ENCODE measurements at places on chromosomes 6 and 20.
A peak's percentile ranks its signal among the peaks of the same experiment; 100 is the strongest.

- DNase-seq, result no peak
Measured at GRCh38 chr6:121767211-121767610, 331.8 kb downstream of the GJA1 start.

- no peak for DNase-seq
Measured at GRCh38 chr6:29769336-29769735, 46.1 kb downstream of the HLA-F start.

GRCh38 chr6:164276211-164276610 is 861.7 kb downstream of the QKI start:
- DNase-seq, result no peak

GRCh38 chr20:9532069-9532838 is 17.9 kb downstream of the LAMP5 start:
- DNase-seq, result no peak

GRCh38 chr20:51800872-51801121 is 1.5 kb downstream of the SALL4 start:
- DNase-seq, result no peak

- no peak for DNase-seq
Measured at GRCh38 chr6:96153775-96154174, 138.0 kb downstream of the FUT9 start.

DNA sequence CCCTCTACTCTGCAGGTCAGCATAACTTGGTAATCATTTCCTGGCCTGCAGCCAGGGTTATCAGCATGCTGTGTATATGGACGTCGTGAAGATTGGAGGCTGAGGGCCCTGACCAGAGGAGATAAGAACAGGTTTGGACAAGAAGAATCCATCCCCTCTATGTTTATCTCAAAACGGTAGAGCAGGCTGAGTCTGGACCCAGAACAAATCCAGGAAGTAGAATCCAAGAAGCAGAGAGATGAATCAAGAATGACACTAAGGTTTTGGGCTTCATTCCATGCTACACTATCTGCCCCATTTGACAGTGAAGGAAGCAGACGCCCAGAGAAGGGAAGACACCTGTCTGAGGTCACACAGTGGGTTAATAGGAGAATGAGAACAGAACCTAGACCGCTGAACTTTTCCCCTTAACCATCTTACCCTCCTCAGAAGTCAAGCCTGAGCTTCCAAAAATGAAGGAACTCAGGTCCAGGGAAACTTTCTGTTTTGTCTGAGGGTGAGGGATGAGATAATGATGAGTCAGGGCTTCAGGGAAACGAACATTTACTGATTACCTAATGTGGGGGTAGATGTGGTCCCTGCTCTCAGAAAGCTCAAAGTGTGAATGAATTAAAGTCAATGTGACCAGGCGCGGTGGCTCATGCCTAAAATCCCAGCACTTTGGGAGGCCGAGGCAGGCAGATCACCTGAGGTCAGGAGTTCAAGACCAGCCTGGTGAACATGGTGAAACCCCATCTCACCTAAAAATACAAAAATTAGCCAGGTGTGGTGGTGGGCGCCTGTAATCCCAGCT is 9.4 kb upstream of the COMMD7 start:
- no peak for DNase-seq

DNA sequence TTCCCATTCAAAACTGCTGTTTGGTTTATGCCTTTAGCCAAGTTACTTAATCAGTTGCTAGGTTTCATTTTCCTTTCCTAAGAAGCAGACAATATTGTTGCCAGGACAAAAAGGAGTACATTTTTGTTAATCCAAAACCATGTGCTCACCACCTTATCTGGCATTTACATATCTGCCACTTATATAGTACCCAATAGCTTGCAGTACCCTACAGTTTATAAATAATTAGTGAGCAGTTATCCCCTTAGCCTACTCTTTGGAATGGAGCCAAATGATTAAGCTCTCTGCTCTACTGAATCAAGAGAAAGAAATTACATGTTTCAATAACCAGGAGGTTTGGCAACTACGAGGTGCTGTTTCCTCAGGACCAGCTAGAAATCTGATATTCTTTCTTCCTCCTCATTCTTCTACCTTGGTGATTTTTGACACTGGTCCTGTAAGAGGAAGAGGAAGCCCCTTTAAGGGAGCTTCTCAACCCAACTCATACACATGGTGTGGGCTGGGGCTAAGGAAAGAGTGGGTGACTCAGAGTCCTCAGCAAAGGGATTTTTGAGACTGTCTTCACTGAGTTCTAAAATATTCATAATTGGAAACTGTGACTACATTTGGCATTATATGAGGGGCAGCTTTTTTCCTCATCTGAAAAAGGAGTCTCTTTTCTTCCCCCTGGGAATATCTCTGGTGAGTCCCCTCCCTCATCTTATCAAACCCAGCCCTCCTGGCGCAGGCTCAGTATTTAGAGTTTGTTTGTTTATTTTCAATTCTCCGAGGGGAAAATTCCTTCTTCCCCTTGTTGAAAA is 1.5 kb downstream of the ZNFX1 start:
- no peak for DNase-seq

GRCh38 chr20:54680439-54680838 is 205.0 kb downstream of the DOK5 start:
- DNase-seq, result no peak

DNA sequence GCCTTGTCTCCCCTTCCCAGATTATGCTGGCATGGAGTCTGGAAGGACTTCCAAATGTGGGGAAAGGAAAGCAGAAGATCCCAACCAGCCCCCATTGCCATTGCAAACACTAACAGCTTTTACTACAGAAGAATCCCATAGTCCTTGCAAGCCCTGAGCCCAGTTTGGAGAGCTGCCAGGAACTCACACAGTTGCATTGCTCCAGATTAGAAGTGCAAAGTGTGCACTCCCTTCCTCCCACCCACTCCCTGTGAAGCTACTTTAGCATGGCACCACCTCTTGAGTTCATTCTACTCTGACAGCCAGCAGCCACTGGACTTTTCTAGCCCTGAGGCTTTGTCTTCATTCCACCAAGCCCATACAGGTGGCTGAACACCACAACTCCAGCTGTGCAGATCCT is 67.6 kb downstream of the SLC22A2 start:
- DNase-seq, result no peak

- peak; percentile 26 for DNase-seq
Measured at GRCh38 chr6:121932076-121932991, 467.1 kb upstream of the HSF2 start.

DNA sequence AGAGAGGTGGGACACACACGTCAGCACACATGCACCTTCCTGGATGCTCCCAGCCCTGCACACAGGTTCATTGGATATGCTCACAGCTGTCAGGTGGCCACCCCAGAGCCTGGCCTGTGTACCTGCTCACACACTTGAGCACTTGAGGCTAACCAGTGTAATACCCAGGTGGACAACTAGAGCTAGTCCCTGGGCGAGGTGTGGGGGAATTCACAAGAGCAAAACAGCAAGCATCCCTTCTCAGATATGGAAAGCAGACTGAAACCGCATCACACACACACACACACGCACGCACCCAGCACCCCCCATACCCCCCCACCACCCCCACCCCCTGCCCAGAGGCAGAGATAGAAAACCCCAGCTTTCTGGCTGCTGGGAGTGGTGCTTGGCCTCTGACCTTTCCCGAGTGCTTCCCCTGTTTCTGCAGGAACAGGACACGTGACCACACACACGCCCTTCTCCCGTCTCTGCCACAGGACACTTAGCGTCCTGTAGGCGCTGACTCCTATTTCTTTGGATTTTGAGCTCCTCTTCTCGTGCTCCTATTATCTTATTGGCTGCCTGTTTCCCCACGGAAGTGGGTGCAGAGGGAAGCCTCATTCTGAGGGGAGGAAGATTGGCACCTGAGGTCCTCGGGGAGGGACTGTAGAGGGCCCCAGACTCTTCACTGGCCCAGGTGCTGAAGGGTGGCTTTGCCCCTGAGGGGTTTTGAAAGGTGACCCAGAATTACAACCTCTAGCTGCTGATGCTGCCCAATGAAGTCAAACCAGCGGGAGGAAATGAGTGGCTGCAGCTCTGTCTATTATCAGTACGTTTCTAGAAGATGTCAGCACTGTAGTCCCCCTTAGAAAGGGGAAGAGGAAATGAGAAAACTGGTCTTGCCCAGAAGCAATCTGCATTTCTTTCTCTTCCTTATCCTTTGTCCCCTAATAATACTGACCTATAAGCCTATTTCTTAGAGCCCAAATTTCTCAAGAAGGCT is 65.8 kb downstream of the SYTL3 start:
- DNase-seq, result no peak

DNA sequence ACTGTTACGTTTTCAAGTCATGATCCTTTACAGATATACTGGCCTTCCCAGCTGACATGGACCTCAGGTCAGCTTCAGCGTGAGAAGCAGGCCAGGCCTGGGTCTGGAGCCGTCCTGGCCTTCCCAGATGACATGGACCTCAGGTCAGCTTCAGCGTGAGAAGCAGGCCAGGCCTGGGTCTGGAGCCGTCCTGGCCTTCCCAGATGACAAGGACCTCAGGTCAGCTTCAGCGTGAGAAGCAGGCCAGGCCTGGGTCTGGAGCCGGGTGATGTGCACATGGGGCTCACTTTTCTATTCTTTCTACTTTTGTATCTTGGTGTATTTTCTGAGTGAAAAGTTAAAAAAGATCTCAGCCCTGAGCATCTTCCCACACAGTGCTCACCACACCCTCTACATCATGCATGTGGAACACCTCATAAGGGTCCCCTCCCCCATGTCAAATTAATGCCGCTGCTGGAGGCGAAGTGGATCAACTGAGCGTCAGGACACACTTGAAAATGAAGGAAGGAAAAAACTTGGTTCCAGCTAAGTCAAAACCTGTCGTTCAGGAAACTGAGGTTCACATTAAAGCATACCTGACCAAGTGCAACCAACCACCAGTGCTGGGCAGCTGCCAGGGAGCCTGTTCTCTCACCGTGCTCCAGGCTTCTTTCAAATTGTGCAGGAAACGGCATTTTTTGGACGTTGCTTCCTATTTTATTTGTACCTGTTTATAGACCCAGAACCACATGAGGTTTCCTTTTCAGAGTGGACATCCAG is 32.2 kb downstream of the KIF25 start:
- no peak for DNase-seq

GRCh38 chr20:9555781-9556180 is 41.4 kb downstream of the LAMP5 start:
- DNase-seq, result no peak

GRCh38 chr6:15444881-15445280 is 199.0 kb downstream of the JARID2 start:
- no peak for DNase-seq

GRCh38 chr20:42484335-42484734 is 705.4 kb downstream of the PTPRT start:
- DNase-seq, result no peak

GRCh38 chr20:1479831-1480595 is 11.2 kb downstream of the SIRPB2 start:
- no peak for DNase-seq

- DNase-seq, result no peak
Measured at GRCh38 chr20:3590164-3590563, 73.0 kb downstream of the GFRA4 start.

GRCh38 chr20:1255675-1256074 is 10.4 kb upstream of the SNPH start:
- DNase-seq, result no peak

DNA sequence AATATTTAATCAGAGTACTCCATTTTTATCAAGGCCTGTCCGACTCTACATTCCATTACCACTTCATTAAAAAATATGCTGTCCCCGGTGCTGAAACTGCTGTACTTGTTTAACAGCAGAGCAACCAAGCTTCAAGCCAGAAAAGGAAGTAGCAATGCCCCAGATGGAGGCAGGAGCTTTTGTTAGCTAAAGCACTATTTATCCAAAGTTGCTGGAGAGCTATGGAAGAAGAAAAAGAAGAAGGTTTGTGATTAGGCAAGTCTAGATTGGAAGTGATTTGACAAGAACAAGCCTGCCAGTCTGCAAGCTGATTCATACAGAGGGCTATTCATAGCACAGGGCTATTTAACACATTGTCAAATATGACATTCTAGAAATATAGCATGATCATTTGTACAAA is 160.9 kb upstream of the SPTLC3 start:
- no peak for DNase-seq

- DNase-seq, result no peak
Measured at GRCh38 chr6:109484122-109484521, 1.1 kb upstream of the ZBTB24 start.

GRCh38 chr20:1264727-1265126 is 1.4 kb upstream of the SNPH start:
- no peak for DNase-seq

GRCh38 chr6:112005013-112005371 is 48.9 kb upstream of the CCN6 start:
- DNase-seq, result no peak

DNA sequence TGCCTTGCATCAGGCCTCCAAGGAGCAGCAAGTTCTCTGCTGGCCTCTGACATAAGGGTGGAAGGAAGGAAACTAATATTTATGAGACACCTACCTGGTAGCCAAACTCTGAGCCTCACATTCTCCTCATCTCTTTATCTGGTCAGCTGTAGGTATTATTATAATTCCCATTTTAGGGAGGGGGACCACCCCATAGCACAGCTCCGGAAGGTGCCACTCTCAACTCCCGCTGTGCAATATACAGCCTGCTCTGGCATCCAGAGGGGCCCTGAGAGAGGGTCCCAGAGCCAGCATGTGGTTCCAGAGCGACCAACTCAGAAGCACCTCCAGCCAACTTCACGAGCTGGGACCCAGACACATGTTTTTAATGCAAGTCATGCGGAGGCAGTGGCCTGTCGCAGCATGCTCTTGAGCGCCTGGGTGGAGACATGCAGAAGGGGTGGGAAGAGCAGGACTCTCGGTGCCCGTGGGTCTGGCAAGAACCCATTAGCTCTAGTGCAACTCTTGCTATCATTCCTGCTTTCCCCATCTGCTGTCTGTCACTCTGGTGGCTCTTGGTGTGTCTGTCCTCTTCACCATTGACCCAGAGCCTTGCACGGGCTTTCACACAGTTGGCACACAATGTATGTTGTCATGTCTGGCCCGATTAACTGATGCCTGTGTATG is 15.0 kb upstream of the MYMX start:
- DNase-seq, result no peak

- DNase-seq, result no peak
Measured at GRCh38 chr6:129691709-129692108, 18.3 kb downstream of the ARHGAP18 start.

- DNase-seq, result no peak
Measured at GRCh38 chr6:19578481-19578880, 258.7 kb upstream of the ID4 start.

DNA sequence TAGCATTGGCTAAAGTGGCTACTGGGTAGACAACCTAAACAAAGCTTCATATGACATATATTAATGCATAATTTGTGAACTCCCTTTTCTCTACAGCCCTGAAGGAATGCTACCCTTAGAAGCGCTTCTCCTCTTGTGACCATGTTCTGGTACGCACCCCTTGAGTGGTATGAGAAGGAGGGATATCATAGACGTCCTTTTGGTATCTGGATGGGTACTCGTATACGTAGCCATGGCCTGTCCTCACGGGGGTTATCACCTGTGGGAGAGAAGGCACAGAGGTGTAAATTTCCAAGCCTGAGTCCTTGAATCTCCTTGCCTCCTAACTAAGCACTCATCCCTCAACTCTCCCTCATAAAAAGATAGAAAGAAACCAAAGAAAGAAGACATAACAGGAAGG is 39.0 kb downstream of the NEDD9 start:
- DNase-seq, result no peak

DNA sequence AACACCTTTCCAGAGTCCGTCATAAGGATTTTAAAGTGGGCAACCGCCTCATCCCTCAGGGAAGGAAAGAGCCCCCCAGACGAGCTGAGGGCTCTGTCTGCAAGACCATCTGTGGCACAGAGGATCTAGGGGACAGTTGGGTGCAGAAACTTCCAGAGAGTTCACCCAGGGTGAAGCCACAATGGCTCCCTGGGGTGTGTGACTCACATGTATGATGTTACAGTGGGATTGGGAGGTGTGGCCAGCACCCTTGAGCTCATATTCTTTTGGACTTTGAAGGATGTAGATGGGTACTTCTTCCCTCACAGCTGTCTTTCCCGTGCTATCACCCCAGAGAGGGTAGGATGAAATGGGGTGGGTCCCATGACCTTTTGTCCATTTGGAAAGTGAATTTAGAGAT is 95.5 kb downstream of the NCR2 start:
- DNase-seq, result no peak
